ENCODE measurements at places on chromosomes 16 and 17.

DNA sequence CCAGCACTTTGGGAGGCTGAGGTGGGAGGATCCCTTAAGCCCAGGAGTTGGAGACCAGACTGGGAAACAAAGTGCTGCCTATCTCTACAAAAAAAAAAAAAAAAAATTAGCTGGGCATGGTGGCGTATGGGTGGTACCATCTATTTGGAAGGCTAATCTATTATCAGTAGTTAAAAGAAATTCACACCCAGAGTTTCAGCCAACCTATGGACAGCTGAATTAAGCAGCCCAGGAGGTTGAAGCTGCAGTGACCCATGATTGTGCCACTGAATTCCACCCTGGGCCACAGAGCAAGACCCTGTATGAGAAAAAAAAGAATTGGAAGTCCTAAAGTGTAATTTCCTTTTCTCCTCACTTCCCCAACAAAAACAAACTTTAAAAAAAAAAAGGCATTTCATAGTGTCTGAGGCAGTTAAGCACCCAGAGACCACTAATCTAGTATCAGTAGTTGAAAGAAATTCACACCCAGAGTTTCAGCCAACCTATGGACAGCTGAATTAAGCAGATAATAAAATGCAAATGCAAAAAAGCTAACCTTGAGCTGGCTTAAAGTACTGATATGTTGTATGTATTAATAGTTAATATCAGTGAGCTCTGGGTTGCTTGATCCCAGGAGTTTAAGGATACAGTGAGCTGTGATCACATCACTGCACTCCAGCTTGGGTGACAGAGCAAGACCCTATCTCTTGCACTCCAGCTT lies 18.1 kb downstream of the CLTC start:
- no peak for DNase-seq

GRCh38 chr16:8173111-8173644 lies 417.1 kb downstream of the TMEM114 start:
- no peak for DNase-seq

GRCh38 chr16:85921026-85921425 lies 22.1 kb downstream of the IRF8 start:
- no peak for DNase-seq

GRCh38 chr17:80031691-80032430 lies 3.8 kb downstream of the TBC1D16 start:
- DNase-seq: no peak

- no peak for DNase-seq
These were observed 293.6 kb upstream of the CDH11 start for GRCh38 chr16:65415460-65415859.
